NCI-H446 (cell line): ENCODE measurements at places on chromosomes 2 and 18.
A peak's percentile ranks its signal among the peaks of the same experiment; 100 is the strongest.

GRCh38 chr2:102664471-102664909 lies 45.1 kb downstream of the SLC9A2 start:
- DNase-seq, result no peak

DNA sequence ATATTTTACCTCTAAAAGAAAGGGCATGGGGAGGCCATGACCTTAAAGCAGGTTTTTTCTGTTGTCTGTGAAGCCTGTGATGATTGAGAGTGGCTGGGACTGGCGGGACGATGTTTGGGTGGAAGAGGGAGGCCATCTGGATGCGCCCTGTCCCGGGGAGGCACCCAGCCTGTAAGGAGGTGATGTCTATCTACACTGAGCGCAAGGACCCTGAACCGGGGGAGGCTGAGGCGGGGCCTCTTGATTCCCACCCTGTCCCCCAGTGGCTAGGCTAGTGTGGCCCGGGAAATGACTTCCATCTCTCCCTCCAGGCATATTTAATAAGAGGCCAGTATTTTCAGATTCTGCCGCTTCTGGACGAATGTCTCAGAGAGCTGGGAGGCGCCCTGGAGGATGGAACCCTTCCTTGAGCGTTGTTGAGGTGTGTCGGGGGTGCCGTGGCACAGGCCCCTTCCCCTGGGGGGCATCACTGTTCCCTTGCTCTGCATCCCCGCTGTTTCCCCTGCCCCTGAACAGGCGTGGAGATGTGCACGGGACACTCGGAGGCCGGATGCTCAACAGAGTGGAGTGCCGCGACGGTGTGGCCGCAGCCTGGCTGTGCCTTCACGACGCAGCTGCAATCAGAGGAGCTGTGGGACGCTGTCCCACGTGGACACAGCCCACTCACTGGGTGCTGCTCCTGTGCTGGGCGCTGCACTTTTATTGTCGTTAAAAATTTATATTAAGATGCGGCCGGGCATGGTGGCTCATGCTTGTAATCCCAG lies 185.4 kb downstream of the LDLRAD4 start:
- DNase-seq, result no peak

GRCh38 chr18:62720766-62721613 lies 5.6 kb downstream of the PHLPP1 start:
- DNase-seq, result no peak

GRCh38 chr2:209322041-209322440 lies 101.8 kb upstream of the MAP2 start:
- DNase-seq, result peak; percentile 14

DNA sequence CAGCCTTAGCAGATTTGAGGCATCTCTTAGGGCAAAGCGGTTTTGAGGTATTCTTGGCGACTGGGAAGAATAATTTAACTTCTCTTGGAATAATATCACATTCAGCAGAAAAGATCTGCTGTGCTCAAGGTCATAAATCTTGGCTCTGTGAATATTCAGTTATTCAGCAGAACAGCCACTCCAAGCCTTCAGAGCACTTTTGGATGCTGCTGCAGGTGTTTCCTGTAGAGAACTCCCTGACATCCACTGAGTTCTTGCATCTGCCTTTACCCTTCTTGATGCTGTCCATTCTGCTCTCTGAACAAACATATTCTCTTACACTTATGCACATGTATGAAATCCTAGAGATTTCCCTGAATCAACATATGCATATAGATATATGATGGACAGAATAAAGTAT lies 390.3 kb downstream of the NRXN1 start:
- no peak for DNase-seq

DNA sequence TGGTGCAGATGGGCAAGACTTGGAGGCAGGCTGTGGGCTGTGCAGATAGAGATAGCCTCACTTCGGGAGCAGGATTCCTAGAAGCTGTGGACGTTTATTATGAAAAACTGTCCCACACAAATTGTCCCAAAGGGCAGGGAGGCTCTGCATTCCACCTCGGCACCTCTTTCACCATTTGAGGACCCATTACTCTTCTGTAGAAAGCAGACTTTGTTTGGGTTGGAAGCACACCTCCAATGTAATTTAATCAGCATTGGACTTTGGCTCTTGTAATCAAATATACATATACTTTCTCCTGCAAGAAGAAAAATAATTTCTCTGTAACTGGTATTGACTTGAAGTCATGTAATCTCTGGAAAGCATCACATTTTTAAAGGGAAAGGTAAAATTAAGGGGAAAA lies 8.5 kb downstream of the ONECUT2 start:
- no peak for DNase-seq

DNA sequence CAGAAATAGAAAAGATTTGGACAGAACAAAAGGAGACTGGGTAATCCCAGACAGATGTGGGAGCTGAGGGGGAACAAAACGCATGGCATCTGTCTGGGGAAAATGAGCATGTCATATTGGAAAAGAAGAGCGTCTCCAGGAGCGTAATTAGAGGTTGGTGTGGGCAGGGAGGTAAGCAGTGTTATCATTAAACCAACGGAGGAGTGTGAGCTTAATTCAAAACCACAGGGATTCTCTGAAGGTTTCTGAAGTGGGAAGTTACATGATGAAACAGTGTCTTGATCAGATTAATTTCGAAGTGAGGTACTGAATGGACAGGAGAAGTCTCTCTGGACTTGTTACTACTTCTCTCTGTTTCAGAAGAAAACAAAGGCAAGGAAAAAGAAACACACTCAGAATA lies 53.3 kb downstream of the DTNB start:
- no peak for DNase-seq

- no peak for DNase-seq
Measured at GRCh38 chr2:12031866-12032265, 285.4 kb downstream of the LPIN1 start.

GRCh38 chr18:34709750-34710441 lies at the start of gene DTNA:
Gene DTNA, plus strand, starts transcription at chr18:34710298. Its CDS starts 45,679 bp downstream, at chr18:34755977.
- DNase-seq, result no peak

GRCh38 chr2:99450199-99450598 lies 39.6 kb downstream of the REV1 start:
- DNase-seq, result no peak

DNA sequence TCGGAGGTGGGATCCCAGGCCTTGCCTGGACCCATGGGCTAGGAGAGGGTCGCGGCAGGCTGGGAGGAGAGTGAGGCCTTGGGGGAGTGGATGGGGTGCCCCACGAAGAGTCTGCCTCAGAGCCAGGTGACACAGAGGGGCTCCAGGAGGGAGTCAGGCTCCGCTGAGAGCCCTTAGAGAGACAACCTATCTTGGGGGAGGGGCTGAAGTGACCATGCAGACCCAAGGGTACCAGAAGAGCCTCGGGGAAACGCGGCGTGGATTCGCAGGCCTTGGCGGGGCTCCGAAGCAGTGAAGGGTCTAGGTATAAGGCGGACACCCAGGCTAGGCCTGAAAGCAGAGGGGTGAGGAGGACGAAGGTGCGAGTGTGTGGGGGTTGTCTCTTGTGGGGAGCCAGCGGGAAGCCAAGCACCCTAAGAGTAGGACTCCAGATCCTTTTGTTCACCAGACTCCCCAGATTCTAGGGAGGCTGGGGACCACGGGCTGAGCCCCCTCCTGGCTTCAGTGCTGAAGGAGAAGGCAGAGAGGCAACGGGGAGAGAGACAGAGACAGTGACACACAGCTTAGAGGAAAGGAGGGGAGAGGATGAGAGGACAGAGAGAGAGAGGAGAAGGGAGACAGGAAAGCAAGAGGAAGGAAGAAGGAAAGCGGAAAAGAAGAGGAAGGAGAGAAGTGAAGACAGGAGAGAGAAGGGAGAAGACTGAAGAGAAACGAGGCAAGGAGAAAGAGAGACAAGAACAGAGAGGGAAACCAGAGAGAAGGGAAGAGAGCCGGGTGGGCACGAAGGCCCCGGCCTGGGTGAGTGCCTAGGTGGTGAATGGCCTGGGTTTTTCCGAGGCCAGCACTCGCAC lies 1.1 kb upstream of the HOXD11 start:
- DNase-seq, result no peak

GRCh38 chr2:119333360-119333759 lies 33.3 kb downstream of the C2orf76 start:
- DNase-seq, result no peak

- no peak for DNase-seq
Measured at GRCh38 chr2:111210036-111210435, 89.3 kb downstream of the BCL2L11 start.

DNA sequence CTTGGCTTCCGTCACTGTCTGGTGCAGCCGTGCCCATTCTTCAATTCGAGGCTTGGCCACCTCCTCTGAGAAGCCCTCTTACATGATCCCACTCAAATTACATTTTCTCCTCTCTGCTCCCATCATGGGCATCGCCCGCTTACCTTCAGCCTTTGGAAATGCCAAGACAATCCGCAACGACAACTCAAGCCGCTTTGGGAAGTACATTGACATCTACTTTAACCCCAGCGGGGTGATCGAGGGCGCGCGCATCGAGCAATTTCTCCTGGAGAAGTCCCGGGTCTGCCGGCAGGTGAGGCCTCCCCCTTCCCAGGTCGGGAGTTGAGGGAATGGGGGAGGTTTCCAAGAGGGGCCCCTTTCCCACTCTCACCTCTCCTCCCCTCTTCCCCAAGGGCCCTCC lies 38.3 kb downstream of the MYO7B start:
- no peak for DNase-seq

- DNase-seq, result no peak
Measured at GRCh38 chr2:166451468-166451867, 42.6 kb downstream of the SCN7A start.

- no peak for DNase-seq
Measured at GRCh38 chr2:102588213-102588939, 31.0 kb upstream of the SLC9A2 start.

- no peak for DNase-seq
Measured at GRCh38 chr2:129957891-129958290, 21.6 kb upstream of the RAB6C start.

DNA sequence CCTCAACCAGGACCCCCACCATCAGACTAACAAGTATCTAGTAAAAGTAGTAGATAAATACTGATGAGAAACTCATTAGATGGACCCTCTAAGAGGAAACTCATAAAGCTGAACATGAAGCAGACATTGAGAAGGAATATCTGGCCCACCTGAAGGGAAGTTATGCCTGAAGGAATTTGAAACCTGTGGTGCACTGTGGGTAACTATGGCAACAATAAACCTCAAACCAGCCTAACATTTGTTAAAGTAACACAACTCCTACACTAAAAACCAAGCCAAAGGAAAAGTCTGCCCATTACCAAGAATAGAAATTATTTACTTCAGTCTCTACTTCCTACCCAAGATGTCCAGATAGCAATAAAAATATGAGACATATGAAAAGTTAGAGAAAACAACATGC lies 43.4 kb downstream of the KIAA1328 start:
- no peak for DNase-seq

GRCh38 chr2:119940856-119941255 lies 72.0 kb upstream of the EPB41L5 start:
- no peak for DNase-seq

GRCh38 chr2:141109633-141110032 lies 1021.2 kb downstream of the LRP1B start:
- DNase-seq, result no peak

- DNase-seq, result no peak
Measured at GRCh38 chr18:7954238-7954637, 387.1 kb downstream of the PTPRM start.

GRCh38 chr2:225097035-225097434 lies 54.8 kb upstream of the DOCK10 start:
- no peak for DNase-seq
